Skeletal muscle cell (primary cell): ENCODE measurements at places on chromosomes 6 and 20.

- no peak for DNase-seq
Observed at GRCh38 chr20:58905236-58905635, 52.7 kb downstream of the GNAS start.

GRCh38 chr6:132268209-132268608 lies 133.1 kb downstream of the MOXD1 start:
- DNase-seq, result no peak

- no peak for DNase-seq
Observed at GRCh38 chr6:84052883-84053241, 19.3 kb downstream of the MRAP2 start.

DNA sequence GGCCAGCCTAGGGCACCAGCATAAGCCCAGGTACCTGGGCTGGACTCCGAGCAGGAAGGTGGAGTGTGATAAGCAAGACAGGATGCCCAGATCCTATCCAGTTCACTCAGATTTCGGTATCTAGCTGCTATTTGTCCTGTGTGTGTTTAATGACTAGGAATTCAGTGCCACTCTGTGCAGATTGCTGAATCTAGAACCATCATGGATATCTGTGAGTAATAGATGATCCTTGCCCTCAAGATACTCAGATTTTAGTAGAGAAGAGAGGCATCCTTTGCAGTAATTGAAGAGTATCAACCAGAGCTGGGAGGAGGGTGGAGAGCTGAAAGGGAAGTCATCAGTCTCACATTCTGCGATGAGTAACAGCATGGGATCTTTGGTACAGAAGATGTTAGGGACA lies 155.0 kb upstream of the ARID1B start:
- no peak for DNase-seq

DNA sequence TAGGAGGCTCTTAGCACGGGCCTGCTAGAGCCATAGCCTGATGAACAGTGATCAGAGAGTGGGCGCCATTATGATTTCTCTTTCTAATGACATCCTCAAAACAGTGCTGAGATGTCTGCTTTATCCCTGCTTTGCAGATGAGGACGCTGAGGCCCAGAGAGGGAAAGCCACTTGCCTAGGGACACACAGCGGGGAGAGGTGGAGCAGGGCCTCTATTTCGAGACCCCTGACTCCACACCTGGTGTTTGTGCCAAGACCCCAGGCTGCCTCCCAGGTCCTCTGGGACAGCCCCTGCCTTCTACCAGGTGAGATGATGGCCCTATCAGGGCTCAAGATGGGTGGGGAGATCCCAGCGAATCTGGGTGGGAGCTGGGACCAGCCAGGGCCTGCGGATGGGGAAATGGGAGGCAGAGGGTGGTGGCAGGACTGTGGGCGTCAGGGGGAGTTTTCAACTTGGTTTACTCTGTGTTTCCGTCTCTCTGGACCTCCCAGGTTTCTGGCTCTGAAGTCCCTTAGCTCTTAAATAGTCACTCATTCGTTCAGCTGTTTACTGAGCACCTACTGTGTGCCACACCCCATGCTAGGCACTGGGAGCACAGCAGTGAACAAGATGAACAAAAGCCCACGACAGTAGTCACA lies 36.7 kb downstream of the SRC start:
- DNase-seq, result no peak

DNA sequence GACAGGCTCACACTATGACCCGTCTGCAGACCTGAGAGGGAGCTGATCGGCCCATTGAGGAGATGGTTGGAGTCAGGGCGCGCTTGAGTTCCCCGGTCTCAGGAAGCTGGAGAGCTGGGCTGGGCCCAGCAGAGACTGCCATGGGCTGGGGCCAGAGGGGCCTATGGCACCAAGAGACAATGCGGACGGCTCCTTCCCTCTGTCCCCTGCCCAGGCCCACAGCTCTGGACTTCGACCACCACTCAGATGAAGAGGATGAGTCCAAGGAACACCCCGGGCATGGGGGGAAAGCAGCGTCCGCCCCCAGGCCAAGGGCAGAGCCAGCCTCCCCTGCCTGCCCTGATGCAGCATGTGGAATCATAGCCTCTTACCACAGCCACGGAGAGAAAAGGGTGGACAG lies 40.2 kb upstream of the PHACTR3 start:
- no peak for DNase-seq
